ENCODE measurements at places on chromosomes 2 and 18.
A peak's percentile ranks its signal among the peaks of the same experiment; 100 is the strongest.

GRCh38 chr2:238488347-238488826 lies 61.7 kb downstream of the ASB1 start:
- no peak for DNase-seq

DNA sequence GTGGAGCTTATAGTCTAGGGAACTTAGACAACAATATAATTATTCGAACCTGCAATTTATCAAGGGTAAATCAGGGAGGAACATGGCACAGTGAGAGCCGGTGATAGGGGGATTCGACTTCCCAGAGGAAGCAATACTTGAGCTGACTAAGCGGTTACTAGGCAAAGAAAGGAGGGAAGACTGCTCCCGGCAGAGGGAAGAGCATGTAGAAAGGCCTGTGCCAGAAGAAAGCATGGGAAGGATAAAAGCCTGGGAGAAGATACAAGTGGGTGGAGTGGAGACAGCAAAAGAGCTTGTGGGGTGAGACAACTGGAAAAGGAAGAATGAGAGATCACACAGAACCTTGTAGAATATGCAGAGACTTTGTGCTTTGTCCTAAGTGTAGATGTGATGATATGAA lies 93.3 kb downstream of the MARCHF4 start:
- DNase-seq: no peak

- DNase-seq: no peak
Measured at GRCh38 chr2:129744649-129745048, 234.8 kb upstream of the RAB6C start.

GRCh38 chr18:45856531-45856930 lies 31.1 kb downstream of the SIGLEC15 start:
- DNase-seq: no peak

GRCh38 chr2:207331674-207332073 lies 165.9 kb upstream of the KLF7 start:
- DNase-seq: no peak

- peak; percentile 95 for DNase-seq
Measured at GRCh38 chr2:237691908-237692600, 64.7 kb downstream of the LRRFIP1 start.

GRCh38 chr2:39377226-39377939 lies 59.7 kb downstream of the MAP4K3 start:
- no peak for DNase-seq

- DNase-seq: no peak
Measured at GRCh38 chr2:439556-440402, 151.9 kb upstream of the ALKAL2 start.

DNA sequence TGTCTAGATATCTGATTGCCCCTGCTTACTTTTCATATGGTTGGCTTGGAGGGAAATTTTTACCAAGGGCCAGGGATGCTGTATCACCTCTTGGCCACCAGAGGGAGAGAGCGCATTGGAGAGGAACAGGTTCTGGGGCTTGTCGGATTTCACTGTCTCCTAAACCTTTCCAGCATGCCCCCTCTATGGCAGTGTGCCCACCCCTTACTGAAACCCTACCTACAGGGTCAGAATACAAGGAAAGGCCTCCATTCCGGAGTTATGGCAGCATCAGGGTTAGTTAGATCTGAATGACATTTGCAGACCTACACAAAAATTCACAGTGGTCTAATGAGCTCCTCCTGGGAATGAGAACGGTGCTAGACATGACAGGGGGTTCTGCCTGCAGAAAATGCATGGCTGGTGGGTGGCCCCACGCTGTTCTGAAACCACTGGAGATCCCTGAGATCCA lies 5.8 kb downstream of the SLC14A2 start:
- peak; percentile 55 for DNase-seq

- DNase-seq: no peak
Measured at GRCh38 chr2:161238265-161238559, 70.0 kb upstream of the PSMD14 start.

- peak; percentile 40 for DNase-seq
Measured at GRCh38 chr2:224369028-224369632, 32.8 kb downstream of the FAM124B start.

DNA sequence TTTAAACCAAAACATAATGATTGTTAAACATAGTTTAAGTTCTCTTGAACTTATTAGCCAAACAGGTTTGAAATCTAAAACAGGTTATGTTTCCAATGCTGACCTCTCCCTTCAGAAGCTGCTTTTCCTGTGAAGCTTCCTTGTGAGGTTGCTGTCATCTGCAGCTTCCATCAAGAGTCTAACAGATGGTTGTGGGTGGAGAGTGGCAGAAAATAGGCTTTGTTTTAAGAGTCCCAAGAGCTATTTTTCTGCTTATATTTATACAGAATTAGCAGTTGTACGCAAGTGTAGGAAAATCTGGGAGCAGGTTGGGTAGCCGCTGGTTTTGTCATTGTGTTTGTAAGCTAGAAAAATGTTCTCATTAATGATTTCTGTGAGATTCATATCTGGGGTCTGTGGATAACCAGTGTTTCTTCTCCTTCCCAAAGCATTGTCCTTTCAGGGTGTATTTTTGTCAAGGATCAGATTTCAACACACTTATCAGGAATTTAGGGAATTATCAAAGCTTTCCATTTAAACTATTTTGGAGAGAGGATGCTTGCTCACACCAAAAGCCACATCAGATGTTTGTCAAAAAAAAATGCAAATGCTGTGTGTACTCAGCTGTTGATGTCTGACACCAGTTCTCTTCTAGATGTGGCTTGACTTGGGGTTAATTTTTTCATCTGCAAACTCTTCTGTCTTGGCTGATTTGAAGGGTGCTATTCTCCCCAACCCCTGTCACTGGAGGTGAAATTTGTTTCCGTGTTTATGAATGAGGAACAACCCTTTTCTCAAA lies 78.1 kb upstream of the KIF5C start:
- DNase-seq: no peak

DNA sequence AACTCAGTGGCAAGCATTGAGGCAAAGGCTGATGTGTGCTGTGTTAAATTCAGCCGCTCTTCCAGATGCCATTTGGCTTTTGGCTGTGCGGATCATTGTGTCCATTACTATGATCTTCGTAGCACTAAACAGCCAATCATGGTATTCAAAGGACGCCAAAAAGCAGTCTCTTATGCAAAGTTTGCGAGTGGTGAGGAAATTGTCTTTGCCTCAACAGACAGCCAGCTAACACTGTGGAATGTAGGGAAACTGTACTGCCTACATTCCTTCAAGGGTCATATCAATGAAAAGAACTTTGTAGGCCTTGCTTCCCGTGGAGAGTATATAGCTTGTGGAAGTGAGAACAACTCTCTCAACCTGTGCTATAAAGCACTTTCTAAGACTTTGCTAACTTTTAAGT lies 195.5 kb upstream of the RAB12 start:
- DNase-seq: no peak

- no peak for DNase-seq
Measured at GRCh38 chr18:79227621-79228020, 158.4 kb downstream of the ATP9B start.

DNA sequence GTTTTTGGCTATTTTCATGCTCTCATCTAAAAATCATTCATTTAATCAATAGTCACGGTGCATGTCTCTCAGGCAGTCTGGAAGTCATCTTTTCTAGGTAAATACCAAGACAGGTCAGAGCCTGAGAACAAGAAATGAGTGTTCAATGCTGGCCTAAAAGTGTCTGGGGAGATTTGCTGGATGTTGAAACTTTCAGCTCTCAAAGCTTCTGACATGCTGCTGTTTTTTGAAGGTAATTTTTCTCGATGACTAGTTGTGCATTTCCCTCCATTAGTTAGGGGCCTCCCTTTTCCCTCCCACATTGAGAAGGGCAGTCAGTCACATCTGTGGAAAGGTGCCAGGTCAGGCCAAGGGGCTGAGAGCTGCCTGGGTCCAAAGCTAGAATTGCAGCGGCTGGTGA lies 115.6 kb downstream of the LPIN1 start:
- no peak for DNase-seq

DNA sequence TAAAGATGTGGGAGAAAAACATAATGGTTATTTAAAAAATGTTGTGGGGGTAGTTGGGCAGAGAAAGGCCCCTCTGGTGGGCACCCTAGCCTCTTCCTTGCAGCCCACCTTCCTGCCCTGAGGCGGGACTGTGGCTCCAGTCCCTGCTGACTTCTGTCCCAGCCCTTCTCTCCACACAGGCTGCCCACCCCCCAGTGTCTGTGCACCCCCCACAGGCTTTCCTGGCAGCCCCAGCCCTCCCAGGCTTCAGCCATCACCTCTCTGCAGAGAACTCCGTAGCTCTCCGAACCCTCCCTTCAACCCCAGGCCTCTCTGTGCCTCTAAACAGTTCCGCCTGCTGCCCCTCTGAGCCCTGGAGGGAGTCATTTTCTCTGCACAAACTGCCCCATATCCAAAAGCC lies 75.4 kb downstream of the DYSF start:
- no peak for DNase-seq

GRCh38 chr2:233563663-233564430 lies 2.7 kb downstream of the USP40 start:
- DNase-seq: no peak

DNA sequence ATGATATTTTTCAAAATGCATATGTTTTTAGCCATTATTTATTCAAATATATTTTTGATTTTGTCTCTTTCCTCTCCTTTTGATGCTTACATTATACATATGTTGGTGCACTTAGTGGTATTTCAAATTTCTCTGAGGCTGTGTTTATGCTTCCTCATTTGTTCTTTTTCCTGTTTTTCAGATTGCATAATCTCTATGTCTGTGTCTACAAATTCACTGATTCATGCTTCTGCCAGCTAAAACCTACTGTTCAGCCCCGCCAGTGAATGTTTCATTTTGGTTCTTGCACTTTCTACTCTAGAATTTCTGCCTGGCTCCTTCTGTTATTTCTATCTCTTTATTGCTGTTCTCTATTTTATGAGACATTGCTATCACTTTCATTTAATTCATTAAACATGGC lies 951.7 kb upstream of the CNTNAP5 start:
- DNase-seq: no peak

GRCh38 chr2:15714609-15715008 lies 122.9 kb downstream of the DDX1 start:
- DNase-seq: no peak

DNA sequence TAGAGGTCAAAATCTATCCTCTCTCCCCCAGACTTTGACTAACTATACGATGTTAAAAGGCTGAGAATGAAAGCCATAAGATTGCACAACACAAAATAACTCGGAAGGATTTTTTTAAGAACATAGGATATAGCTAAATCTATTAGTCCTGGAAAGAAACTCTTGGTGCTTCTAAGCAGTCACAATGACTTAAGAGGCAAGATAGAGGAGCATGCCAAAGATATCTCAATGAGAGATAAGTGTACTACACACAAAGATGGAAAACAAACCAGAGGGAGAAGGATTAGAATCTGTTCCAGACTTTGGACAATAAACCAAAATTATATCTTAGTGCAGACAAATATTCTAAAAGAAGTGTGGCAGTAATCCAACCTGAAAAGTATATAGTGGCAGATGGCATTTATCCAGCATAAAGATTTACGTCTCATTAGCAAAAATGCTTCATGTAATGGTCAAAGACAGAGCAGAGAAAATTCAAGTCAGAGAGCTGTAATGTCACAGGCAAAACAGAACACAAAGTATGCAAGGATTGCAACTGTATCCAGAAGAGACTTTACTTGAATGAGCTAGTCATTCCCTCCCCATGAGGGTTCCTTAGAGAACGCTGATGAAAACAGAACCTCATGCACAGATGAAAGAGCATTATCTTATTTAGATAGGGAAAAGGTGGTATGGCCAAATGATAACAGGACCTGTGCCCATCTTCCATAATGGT lies 28.8 kb upstream of the EVA1A start:
- DNase-seq: no peak

DNA sequence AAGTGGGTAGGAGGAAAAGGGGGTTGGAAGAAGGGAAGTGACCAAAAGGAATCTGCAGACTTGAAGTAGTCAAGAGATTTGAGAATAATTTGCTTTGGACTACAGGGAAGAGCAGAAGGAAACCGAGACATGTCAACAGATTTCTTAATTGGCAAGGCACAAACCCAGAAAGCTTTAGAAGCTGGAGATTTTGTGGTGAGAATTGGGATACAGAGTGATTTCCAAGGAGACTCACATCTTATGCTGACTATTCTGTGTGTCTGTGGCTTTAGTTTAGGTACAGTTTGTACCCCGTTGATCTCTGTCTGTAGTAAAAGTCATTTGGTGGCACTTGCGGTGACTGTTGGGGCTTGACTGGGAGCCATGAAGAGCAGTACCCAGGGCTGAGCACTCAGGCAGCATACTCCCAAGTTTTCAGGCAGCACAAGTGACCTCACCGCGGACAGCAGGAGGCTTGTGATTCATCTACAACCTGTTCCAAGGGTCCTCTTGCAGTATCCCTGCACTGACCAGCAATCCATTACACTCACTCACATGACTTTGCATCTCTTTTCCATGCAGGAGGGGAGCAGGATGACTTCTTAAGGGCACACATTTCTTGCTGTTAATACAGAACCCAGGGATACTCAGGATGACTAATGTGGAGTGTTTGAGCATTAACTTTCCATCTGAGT lies 97.1 kb upstream of the TNP1 start:
- no peak for DNase-seq

DNA sequence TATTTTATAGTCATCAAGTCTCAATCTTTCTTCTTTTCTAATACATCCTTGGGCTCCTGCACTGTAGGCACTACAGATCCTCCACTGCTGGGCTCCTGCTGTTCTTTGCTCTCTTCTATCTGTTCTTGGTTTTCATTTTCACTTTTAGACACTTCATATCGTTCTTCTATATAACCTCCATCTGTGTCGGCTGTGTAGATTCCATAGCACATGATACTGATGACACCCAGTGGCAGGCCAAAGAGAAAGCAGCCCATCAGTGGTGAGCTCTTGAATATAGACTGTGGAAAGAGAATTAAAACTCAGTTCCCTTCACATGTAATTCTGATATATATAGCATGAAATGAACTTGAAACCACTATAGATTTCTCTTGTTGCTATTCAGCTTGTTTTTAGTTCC lies 38.0 kb downstream of the TMX3 start:
- DNase-seq: peak; percentile 15

DNA sequence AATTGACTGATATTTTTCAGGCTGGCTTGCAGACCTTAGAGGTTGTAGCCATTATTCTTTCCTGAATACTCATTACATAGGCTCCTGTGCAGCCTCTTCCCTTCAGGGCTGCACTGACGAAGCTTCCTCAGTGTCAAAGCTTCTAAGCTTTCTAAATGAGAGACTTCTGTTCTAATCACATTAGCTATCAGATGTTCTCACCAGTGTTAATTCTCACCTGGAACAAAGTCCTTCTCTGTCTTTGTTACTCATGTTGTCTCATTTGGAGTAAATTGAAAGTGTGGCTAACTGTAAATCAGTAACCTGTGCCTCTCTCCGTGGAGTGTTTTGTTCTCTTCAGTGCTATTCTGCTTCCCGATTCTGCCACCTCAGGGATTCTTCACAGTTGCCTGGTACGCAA lies 76.9 kb downstream of the MC4R start:
- no peak for DNase-seq

- peak; percentile 34 for DNase-seq
Measured at GRCh38 chr18:13726972-13727331, 479 bp downstream of the RNMT start.
